ENCODE measurements at places on chromosomes 5 and 9.

DNA sequence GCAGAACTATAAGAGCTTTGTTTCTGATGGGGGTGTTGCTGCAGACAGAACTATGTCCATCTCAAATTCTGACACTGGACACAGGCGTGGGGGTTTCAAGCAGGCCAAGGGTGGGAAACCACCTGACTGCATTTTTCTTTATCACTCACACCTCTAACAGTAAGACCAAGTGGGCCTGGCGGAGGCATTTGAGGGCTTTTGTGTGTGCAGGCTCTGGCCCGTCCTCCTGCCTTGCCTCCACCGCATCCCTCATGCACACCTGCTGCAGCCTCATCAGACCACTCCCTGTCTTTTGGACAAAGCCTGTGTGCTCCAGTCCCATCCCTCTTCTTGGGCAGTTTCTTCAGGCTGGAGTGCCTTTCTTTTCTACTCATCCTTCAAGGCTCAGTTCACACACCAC is 7.9 kb downstream of the OR13J1 start:
- DNase-seq = no peak

- DNase-seq = peak; percentile 19
Observed at GRCh38 chr5:55159763-55160492, at the start of gene GPX8. GPX8 (plus strand) TSS chr5:55160171; CDS start chr5:55160193, 22 bp downstream.

GRCh38 chr9:123373946-123374345 is 17.9 kb downstream of the CRB2 start:
- no peak for DNase-seq

GRCh38 chr5:1732238-1732941 is 67.2 kb downstream of the MRPL36 start:
- no peak for DNase-seq

- no peak for DNase-seq
Observed at GRCh38 chr9:14303100-14303499, 10.8 kb downstream of the NFIB start.

DNA sequence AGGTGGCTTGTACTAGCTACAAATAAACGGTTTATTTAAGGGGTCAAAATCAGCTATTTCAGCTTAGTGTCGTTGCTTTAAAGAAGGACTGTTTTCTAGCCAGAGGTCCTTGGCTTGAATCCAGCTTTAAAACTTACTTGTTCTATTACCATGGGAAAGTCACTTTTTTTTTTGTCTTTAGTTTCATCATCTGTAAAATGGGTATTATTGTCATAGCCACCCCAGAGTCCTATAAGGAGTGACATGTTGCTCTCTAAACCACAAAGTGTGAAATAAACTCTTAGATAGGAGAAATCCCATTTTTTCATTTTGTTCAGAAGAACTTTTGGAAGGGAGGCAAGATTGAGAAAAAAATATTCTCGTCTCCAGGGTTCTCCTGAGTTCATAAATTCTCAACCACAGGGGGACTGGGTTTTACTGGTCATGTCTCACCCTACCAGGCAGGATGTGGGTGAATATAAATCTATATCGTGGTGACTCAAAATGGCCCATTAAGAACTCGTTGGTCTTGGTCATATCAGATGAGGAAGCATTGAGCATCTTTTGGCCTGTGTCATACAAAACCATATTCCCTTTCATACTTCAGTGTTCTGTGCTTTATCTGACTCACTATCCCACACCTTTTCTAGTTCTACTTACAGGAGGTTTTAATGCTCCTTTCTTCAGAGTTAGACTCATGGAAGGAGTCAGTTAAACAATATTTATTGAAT is 202.7 kb upstream of the NR3C1 start:
- no peak for DNase-seq

DNA sequence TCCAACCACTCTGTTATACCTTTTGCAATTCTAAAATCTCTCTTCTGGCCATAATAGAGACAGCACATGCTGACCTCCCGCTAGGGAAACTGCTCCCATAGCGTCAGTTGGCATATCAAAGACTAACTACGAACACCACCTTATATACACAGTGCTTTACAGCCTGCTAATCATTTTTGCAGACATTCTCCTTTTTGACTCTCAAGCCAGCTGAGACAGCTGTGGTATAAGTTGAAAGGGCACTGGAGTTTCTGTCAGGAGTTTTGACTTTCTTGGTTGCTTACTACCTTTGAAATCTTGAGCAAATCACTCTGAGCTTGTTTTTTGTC is 160.2 kb upstream of the TBCA start:
- DNase-seq = no peak

DNA sequence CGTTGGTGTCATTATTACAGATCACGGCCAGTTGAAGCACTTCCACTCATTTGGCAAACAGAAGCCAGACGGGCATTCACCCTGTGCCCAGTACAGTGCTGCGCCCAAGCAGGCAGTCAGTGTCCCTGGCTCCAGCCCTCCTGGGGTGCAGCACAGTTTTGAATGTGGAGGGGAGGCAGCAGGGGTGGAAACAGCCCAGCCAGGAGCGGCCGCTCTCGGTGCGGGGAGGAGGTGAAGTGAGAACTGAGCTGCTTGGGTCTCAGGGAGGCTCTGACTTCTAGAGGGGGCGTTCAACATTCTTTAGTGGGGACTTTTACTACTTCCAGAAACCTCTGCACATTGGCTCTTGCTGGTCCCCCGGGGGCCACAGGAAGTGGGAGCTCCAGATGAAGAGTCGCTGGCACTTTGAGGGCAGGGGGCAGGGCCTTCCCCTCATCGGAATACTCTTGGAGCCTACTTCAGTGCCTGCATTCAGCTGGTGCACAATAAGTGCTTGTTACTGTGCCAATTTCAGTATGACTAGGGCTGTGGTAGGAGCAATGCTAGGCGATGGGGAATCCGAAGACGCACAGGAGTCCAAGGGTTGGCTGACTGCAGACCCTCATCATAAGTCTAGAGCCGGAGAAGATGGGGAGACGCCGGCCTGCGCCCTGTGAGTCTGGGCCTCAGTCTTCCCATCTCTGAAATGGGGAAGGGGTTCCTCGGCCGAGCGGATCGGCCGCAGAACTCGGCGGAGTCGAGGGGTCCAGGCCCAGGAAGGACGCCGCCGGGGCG is 492 bp upstream of the NEK6 start:
- DNase-seq = no peak
